ENCODE measurements at places on chromosomes 2 and 18. TPM values are rescaled to one million over a fixed set of nuclear protein-coding genes. Genes with fewer than 3 reads are reported as not detected.

- DNase-seq, result peak; percentile 53
Measured at GRCh38 chr2:200658278-200658864, 72.6 kb downstream of the AOX1 start.

DNA sequence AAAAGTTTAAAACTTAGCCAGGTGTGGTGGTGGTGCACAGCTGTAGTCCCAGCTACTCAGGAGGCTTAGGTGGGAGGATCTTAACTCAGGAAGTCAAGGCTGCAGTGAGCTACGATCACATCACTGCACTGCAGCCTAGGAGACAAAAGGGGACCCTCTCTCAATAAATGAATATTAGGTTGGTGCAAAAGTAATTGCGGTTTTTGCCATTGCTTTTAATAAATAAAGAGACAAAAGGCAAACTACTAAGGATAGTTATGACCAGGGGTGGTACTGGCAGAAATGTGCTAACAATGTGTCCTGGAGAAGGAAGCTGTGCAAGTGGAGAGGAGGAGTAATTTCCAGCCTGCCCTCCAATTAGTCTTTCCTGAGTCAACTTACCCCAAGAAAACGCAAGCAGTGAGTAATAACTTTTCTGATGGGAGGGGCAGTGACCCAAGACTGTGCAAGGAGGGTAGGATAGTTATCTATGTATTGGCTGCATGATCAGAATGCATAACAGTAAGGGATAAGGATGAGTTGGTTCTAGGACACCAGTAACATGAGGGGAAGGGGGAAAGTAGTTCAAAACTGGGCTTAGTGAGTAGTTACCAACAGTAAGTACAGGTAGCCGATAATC lies 1.5 kb downstream of the EXOC6B start:
- peak; percentile 60 for DNase-seq

DNA sequence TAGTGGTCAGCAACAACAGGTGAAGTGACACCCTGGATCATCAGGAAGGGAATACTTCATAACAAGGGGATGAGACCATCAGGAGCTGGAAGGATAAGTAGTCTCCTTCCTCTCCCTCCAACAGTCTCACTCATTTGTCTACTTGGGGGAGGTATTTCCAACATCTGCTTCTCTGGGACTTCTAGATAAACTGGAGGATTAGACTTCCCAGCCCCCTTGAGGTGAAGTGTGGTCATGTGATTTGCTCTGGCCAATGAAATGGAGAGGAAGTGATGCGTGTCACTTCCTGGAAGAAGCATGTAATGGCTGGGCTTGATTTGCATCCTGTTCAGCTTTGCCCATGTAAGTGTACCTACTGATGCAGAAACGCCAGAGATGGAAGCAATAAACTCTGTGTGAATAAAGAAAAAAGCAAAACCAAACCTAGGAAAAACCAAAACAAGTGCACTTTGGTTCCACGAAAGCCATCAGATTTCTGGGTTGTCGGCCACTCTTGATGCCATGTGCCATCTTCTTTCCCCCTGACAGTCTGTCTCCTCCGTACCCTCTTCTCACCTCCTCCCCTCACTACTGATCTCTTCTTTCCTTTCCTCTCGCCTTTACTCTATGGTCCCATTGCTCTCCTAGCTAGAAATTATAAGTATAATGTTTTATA lies 76.1 kb upstream of the DNMT3A start:
- DNase-seq, result no peak

SPHKAP gene
- total RNA-seq, result not detected

SGPP2 gene
- 0.10 TPM for total RNA-seq

DNA sequence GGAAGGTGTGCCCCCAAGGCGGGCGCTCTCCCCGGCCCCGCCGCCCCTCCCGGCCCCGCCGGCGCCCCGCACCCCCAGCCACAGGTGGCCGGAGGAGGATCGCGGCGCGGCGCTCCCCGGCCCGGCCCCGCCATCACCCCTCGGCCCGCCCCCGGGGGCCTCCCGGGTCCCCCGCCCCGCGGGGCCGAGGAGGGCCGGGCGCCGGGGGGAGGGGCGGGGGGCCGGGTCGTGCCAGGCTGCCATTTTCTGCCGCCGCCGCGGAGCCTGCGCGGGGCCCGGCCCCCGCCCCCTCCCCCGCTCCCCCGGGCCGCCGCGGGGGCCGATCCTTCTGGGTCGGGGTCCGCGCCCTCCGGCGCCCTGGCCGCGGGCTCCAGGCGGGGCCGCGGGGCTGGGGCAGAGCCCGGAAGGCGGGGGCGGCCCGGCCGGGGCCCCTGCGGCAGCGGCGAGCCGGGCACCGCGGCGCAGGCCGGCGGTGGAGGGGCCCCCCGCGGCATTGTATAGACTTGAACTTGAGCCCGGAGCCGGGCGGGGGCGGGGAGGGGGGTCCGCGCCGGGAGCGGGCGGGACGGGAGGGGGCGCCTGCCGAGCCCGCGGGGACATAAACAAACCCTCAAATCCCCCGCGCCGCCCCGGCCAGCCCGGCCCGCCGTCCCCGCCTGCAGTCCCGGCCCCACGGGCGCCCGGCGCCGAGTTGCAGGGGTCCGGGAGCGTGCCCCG lies 556 bp downstream of the DNMT3A start:
- DNase-seq, result no peak

DNA sequence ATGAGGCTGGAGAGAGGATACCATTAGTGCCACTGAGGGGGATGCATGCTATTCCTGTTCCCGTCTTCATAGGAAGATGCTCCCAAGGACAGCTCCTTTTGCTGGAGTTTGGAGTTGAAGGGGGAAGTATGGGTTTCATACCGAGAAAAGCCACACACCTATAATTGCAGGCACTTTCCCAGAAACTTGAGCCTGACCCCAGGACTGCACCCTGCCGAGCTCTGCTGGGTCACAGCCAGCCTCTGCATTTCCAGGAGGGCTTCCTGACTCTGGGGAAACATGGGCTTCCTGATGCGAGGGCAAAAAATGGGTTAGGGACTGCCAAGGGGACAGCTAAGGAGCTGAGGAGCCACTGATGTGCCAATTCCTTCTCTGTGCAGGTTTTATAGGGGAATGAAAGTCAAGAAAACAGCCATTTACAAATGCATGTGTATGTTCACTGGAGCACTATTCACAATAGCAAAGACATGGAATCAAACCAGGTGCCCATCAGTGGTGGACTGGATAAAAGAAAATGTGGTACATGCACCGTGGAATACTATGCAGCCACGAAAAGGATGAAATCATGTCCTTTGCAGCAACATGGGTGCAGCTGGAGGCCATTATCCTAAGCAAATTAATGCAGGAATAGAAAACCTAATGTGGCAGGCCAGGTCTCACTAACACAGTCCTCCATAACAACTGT lies 104.5 kb downstream of the ACAA2 start:
- no peak for DNase-seq

- DNase-seq, result peak; percentile 10
Measured at GRCh38 chr2:170052151-170052550, 125.8 kb upstream of the MYO3B start.

TANC1 gene
- 24.4 TPM for total RNA-seq

GRCh38 chr2:101842471-101842870 lies 145.0 kb downstream of the MAP4K4 start:
- no peak for DNase-seq
